ENCODE measurements at places on chromosomes 3 and 15.

- DNase-seq = no peak
- no peak overlapping the region for H3K27ac ChIP-seq
- no peak overlapping the region for H3K4me3 ChIP-seq
- no peaks in the 10 kb centered on the region for H3K27me3 ChIP-seq
- H3K36me3 ChIP-seq = peaks cover 2% of the 10 kb centered on the region
Measured at GRCh38 chr3:149941946-149942345, 28.7 kb downstream of the PFN2 start.

GRCh38 chr3:97765336-97765735, 778 bp downstream of the ARL6 start:
- H3K36me3 ChIP-seq = peaks cover 10% of the 10 kb centered on the region
- H3K4me1 ChIP-seq = peaks cover 20% of the 10 kb centered on the region
- H3K27me3 ChIP-seq = no peaks in the 10 kb centered on the region
- no peak for DNase-seq
- peak overlapping the region; percentile 97 for H3K4me3 ChIP-seq

DNA sequence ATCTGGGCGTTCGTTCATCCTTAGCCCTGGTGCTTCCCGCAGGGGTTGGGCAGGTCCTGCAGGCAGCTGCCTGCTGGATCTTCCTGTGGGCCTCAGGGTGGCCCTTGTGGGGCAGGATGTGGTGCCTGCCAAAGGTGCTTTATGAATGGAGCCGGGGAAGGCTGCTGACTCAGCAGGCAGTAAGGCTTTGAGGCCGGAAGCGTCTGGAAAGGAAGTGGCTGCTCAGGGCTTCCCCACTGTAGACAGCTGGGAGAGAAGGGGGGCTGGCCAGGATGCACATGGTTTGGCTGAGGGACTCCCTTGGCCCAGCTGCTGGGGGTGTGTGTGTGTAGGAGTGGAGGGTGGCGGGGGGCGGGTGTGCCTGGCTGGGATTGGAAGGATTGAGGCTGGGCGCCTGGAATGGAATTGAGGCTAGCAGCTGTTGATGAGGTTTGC, 12.9 kb downstream of the CD276 start:
- peaks cover 21% of the 10 kb centered on the region for H3K4me1 ChIP-seq
- peak; percentile 74 for DNase-seq
- peaks cover 8% of the 10 kb centered on the region for H3K36me3 ChIP-seq
- peak overlapping the region; percentile 72 for H3K27ac ChIP-seq
- H3K27me3 ChIP-seq = peaks cover 38% of the 10 kb centered on the region

- no peak overlapping the region for H3K4me3 ChIP-seq
- H3K27ac ChIP-seq = no peak overlapping the region
- peaks cover 13% of the 10 kb centered on the region for H3K27me3 ChIP-seq
- no peak for DNase-seq
- H3K4me1 ChIP-seq = peaks cover 12% of the 10 kb centered on the region
Measured at GRCh38 chr3:8627201-8627940, 17.2 kb downstream of the SSUH2 start.

- DNase-seq = peak; percentile 54
- H3K36me3 ChIP-seq = peaks cover 18% of the 10 kb centered on the region
- H3K4me3 ChIP-seq = no peak overlapping the region
- H3K27ac ChIP-seq = peak overlapping the region; percentile 88
- peaks cover 26% of the 10 kb centered on the region for H3K4me1 ChIP-seq
Measured at GRCh38 chr15:94324117-94324826, 92.9 kb downstream of the MCTP2 start.

DNA sequence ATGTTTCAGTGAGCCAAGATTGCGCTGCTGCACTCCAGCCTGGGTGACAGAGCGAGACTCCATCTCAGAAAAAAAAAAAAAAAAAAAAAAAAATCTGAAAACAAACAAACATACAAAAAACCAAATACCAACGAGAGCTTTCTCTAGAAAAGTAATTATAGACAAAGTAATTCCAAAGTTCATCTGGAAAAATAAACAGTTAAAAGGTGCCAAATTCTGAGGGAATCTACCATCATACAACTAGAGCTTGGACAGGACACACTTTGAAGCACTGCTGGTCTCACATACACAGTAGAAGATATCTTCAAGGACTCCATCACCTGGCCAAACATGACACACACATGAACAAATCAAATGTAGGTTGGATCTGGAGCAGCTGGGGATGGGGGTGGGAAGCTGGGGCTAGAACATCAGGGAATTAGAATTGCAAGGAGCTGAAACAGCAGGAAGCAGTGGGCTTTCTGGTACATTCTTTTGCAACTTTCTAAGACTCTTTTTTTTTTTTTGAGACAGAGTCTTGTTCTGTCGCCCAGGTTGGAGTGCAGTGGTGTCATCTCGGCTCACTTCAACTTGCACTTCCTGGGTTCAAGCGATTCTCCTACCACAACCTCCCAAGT, 41.1 kb upstream of the CTSH start:
- H3K4me1 ChIP-seq = no peaks in the 10 kb centered on the region
- no peak overlapping the region for H3K27ac ChIP-seq
- H3K27me3 ChIP-seq = peaks cover 28% of the 10 kb centered on the region
- DNase-seq = no peak

DNA sequence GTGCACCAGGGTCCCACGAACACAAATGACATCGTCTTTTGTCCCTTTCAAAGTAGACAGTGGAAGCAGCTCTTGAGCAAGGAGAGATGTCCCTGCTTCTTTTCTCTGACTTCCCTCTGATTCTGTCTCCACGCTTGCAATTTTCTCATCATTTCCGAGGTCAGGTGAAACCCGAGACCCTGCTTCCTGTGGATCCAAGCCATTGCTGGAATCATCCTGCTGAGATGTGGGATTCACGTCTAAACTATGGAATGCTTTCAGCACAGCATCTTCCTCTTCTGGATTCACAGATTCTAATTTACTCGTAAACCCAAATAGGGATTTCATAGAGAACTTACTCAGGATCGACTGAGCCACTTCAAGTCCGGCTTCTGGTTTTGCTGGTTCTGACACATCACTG, 127.1 kb downstream of the FMN1 start:
- DNase-seq = no peak
- peak overlapping the region; percentile 62 for H3K4me3 ChIP-seq
- no peaks in the 10 kb centered on the region for H3K36me3 ChIP-seq
- no peak overlapping the region for H3K27ac ChIP-seq
- peaks cover 9% of the 10 kb centered on the region for H3K4me1 ChIP-seq

DNA sequence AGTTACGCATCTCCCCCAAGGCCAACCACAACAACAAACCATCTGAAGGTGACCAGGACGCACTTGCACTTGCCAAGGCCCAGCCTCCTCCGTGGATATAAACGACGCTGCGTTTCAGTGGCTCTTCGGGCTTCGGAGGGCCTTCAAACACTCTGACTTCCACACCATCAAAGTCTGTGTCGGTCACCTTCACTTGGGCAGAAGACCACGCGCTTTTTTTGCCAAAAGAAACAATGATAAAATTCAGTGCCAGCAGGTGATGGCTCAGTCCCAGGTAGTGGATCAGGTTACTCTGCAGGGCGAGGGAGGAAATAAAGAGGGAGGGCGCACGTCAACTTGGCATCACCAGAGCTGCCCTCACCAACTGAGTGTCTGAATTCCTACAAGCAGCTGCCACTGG, 63.0 kb downstream of the NCEH1 start:
- H3K4me1 ChIP-seq = no peaks in the 10 kb centered on the region
- no peaks in the 10 kb centered on the region for H3K36me3 ChIP-seq
- H3K4me3 ChIP-seq = no peak overlapping the region
- H3K27me3 ChIP-seq = no peaks in the 10 kb centered on the region

GRCh38 chr3:30082652-30083051, 523.7 kb upstream of the TGFBR2 start:
- H3K27me3 ChIP-seq = peaks cover 2% of the 10 kb centered on the region
- H3K4me1 ChIP-seq = no peaks in the 10 kb centered on the region
- no peak overlapping the region for H3K27ac ChIP-seq
- DNase-seq = no peak
- no peak overlapping the region for H3K4me3 ChIP-seq

DNA sequence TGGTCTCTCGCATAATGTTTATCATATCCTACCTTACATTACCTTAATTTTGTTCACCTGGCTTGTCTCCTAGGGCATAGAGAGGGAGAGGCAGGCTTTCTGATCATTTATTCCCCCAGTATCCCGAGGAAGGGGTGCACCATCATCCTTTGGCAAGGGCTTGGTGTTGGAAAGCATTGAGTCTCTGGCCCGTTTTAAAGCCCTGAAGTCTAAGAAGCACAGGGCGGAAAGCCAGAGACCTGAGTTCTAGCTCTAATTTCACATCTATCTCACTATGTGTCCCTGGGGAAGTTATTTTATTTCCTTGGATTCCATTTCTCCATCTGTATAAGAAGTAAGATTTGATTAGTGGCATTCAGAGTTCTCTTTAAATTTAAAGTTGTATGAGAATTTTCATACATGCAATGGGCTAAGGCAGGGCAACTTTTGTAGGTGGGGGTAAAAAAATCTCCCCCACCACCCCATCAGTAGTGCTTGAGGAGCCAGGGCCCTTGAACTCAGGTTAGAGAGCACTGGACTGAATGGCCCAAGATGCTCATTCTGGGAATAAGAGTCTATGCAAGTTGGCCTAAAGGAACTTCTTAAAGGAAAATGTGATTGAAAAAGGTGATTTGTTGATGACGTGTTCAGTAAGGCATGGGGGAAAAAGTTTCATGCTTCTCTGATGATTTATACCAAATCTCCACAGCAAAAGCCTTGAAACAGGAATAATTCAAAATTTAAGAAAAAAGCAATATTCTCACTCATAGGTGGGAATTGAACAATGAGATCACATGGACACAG, 10.1 kb downstream of the TMC3 start:
- H3K36me3 ChIP-seq = no peaks in the 10 kb centered on the region
- no peak for DNase-seq
- no peak overlapping the region for H3K27ac ChIP-seq
- H3K4me3 ChIP-seq = no peak overlapping the region
- H3K4me1 ChIP-seq = no peaks in the 10 kb centered on the region

GRCh38 chr3:107740992-107741896, 218.5 kb downstream of the BBX start:
- no peak overlapping the region for H3K4me3 ChIP-seq
- DNase-seq = no peak
- H3K27ac ChIP-seq = no peak overlapping the region
- H3K4me1 ChIP-seq = peaks cover 16% of the 10 kb centered on the region

DNA sequence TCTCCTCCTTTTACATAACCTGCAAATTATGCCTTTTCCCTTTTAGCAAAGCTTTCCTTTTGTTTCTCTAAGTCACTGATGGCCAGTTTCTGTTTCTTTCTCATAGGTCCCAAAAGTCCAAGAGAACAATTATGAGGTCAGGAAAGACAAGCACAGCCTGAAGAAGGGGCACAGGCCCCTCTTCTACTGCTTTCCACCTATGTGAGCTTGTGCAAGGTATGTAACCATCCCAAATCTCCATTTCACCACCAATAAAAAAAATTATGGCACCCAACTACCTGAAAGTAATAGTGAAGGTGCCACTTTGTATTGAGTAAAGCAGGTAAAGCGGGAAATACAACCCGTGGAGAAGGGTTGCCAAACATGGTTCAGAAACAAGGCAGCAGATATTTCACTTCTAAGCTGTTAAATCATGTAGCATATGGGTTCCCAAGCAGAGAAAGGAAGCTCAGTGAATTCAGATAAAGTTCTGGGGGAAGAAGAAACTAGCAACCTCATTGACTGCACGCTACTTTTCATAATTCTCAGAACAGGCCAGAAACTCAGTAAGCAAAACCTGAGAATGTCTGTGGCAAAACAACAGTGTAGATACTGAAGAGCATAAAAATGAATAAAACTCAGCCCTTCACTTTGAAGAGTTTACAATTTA, 4.2 kb downstream of the PLOD2 start:
- no peaks in the 10 kb centered on the region for H3K36me3 ChIP-seq
- H3K27ac ChIP-seq = no peak overlapping the region
- no peaks in the 10 kb centered on the region for H3K4me1 ChIP-seq
- DNase-seq = no peak

DNA sequence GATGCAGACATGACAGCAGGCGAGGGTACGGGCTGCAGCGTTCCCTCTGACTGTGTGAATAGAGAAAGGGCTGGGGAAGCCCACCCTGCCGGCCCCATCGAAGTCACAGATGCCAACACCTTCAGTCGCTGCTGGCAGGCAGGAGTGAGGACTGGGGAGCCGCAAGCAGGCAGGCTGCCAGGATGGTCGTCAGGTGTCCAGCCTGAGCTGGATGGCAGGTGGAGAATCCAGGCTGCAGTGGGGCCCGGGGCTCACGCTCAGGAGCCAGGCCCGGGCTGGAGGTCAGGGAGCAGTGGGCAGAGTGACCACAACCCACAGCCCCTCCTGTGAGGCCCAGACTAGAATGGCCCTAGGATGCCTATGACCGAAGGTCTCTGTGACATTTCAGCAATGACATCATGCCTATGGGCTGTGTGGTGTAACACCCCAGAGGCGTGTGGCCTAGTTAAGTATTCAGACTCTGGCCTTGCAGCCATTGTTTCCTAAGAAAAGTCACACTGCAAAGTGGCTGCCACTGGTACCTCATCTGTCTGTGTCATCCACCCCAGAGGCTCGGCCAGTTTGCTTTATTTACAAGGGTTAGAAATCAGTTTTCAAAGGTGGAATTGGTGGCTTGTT, 15.7 kb downstream of the PRR23E start:
- no peaks in the 10 kb centered on the region for H3K36me3 ChIP-seq
- no peaks in the 10 kb centered on the region for H3K4me1 ChIP-seq
- no peak overlapping the region for H3K27ac ChIP-seq
- DNase-seq = no peak

DNA sequence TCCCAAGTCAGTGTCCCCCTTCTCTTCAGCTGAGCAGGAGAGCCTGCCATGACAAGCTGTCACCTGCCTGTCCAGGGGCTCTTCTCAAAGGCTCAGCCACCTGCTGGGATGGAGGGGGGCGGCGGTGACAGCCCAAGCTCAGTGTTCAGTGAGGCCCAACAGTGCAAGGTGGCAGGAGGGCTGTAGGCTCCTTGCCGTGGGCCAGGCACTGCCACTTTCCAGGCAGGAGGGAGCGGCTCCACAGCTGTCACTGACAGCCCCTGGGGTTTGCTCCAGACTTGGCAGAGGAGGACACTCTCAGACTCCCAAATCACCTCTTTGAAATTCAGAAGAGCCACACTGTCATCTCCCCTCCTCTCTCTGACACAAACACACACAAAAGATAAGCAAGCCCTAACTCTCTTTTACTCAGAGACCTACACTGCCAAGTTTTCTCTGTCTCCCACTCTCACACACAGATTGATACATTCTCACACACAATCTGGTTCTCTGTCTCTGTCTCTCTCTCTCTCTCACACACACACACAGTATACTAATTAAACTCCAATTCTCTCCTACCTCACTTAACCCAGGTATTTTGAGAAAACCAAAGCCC, 443.3 kb downstream of the EPHB1 start:
- H3K36me3 ChIP-seq = no peaks in the 10 kb centered on the region
- DNase-seq = no peak
- H3K4me3 ChIP-seq = no peak overlapping the region

- H3K27me3 ChIP-seq = no peaks in the 10 kb centered on the region
- DNase-seq = peak; percentile 14
Measured at GRCh38 chr3:42557854-42558253, 23.9 kb downstream of the SEC22C start.

Data from effector memory CD8-positive, alpha-beta T cell (primary cell).